NCI-H526 treated with DMSO at 0.1 percent for 48 hours (cell line): ENCODE measurements at places on chromosomes 13 and 19.

- DNase-seq: no peak
Observed at GRCh38 chr19:45764945-45765701, 3.9 kb downstream of the SIX5 start.

- DNase-seq: no peak
Observed at GRCh38 chr13:102708211-102708610, 13.4 kb upstream of the METTL21C start.

DNA sequence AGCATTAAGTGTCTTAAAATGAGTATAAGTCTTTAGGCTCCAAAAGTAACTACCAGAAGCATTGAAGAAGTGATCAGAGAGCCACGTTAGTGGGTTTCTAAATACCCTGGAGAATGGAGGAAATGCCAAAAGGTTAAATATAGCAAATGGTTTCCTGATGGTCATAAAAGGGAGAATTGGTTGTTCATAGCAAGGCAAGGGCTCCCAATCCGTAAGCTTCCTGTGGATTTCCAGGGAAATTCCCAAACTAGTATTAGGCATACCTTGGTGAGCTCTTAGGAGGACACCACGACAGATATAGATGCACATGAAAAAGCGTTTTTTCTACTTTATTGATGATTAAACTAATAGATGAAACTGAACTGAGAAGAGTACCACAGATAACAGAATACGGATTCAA is 410.9 kb downstream of the FOXO1 start:
- DNase-seq: no peak

GRCh38 chr19:643736-644135 is 4.1 kb downstream of the FGF22 start:
- DNase-seq: no peak

- peak; percentile 4 for DNase-seq
Observed at GRCh38 chr19:39246951-39247669, 1.5 kb downstream of the IFNL4 start.

- DNase-seq: peak; percentile 89
Observed at GRCh38 chr13:46621792-46622629, 69.0 kb downstream of the LRCH1 start.

DNA sequence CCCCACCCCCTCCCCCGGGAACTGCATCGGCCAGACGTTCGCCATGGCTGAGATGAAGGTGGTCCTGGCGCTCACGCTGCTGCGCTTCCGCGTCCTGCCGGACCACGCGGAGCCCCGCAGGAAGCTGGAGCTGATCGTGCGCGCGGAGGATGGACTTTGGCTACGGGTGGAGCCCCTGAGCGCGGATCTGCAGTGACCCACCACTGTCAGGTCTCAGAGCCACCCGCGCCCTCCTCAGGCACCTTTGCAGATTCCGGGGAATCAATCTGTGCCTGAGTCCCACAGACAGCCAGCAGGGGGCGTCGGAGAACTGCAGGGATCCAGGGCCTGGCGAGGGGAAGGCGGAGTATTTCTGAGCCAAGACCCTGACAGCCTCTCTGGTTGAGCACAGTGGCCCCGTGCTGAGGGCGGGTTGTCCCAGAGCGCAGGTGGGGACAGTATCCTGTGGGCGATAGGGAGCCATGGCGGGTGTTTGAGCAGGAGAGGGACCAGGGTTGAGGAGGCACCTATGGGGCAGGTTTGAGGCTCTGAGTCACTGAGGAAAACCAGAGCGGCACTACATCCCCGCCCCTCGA is 30.4 kb upstream of the CYP4F8 start:
- DNase-seq: peak; percentile 3

DNA sequence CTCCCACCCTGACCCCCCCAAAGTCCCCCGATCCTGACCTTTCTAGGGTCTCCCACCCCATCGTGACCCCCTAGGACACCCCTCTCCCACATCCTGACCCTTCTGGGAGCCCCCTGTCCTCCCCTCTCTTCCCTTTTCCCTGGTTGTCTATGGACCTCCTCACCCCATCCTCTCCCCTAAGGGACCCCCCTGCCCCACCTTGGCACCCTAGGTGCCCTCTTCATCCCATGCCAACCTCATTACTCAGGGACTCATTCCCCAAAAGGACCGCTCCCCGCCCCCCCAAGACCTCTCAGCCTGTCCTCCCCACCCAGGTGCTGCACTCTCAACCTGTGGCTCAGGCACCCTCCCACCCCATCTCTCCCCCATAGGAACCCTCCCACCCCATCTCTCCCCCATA is 2.1 kb downstream of the MAP2K2 start:
- DNase-seq: no peak

- peak; percentile 79 for DNase-seq
Observed at GRCh38 chr19:19540715-19541515, 2.9 kb downstream of the CILP2 start.

- no peak for DNase-seq
Observed at GRCh38 chr19:336067-336614, 8.5 kb downstream of the MIER2 start.

GRCh38 chr19:45632468-45633196 is 6.6 kb downstream of the EML2 start:
- DNase-seq: peak; percentile 20

DNA sequence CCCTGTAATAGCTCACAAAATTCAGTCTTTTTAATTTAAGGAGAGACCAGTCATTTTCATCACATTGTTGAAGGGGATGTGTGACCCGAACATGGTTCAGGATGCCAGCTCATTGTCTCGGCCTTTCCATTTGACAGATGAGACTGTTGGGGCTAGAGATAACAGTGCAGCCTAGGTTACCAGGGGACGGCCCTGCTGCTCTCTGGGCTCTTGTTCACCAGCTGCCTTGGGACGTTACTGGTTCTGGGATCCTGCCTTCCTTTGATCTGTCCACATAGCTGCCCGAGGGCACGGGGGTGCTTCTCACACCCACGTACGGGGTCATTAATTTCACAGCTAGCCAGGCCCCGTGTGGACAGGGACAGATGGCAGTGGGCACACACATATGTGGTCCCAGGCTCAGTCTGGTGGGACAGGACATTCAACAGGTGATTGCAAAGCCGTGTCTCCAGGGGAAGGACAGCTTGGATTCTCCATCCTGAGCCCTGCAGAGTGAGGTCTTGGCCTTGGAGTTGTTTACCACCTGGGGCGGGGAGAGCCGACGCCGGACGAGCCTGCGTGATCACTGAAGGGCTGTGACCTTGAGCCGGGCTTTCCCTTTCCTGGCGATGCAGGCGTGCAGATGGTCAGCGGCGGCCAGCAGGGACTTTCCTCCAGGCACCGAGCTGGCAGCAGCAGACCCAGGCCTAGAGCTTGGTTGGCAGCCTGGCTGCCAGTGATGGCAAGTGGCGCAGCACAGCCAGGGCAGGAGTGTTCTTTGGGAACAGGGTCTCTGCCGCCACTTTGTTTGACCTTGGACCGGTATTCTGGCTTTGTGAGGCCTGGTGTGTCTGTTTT is 26.7 kb upstream of the NPAS1 start:
- no peak for DNase-seq

DNA sequence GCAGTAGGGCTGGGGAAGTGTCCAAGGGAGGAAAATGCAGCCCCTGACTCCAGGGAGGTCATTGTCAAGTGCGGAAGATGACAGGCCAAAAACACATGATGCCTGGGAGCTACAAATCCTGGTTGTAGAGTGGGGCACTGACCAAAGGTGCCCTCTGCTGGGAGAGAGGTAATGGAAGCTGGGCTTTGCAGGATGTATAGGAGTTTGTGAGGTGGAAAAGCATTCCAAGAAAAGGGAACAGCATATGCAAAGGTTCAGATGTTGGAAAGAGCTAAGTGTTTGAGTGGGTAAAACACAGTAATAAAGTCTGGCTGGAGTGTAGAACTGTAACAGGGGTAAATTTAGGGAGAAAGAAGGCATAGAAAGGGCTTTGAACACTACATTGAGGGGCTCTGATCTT is 46.9 kb upstream of the PTPRS start:
- DNase-seq: no peak

- no peak for DNase-seq
Observed at GRCh38 chr19:52673014-52673413, 34.9 kb upstream of the ZNF83 start.

DNA sequence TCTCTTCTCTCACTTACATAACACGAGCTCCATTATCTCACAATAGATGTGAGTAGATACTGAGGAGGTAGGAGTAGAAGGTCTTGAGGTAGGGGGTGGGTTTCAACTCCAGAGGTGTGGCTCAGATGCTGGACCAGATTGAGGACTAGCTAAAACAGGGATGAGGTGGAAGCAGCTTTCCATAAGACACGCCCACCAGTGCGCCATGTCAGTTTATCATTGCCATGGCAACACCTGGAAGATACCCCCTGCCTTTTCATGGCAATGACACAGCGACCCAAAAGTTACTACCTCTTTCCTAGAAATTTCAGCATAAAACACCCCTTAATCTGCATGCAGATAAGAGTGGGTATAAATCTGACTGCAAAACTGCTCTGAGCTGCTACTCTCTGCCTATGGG is 44.1 kb downstream of the KCTD15 start:
- DNase-seq: no peak

DNA sequence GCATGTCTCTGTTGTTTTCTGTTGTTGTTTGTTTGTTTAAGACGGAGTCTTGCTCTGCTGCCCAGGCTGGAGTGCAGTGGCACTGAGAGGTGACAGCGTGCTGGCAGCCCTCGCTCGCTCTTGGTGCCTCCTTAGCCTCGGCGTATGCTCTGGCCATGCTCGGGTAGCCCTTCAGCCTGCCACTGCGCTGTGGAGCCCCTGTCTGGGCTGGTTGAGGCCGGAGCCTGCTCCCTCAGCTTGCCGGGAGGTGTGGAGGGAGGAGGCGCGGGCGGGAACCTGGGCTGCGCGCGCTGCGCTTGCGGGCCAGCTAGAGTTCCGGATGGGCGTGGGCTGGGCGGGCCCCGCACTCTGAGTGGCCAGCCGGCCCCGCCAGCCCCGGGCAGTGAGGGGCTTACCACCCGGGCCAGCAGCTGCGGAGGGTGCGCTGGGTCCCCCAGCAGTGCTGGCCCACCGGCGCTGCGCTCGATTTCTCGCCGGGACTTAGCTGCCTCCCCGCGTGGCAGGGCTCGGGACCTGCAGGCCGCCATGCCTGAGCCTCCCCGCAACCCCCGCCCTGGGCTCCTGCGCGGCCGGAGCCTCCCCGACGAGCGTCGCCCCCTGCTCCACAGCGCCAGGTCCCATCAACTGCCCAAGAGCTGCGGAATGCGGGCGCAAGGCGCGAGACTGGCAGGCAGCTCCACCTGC is 6.6 kb upstream of the ZNF329 start:
- DNase-seq: no peak

- DNase-seq: no peak
Observed at GRCh38 chr13:99350191-99350590, 43.0 kb upstream of the GPR183 start.

- DNase-seq: no peak
Observed at GRCh38 chr13:80717776-80718175, 376.9 kb upstream of the SPRY2 start.

DNA sequence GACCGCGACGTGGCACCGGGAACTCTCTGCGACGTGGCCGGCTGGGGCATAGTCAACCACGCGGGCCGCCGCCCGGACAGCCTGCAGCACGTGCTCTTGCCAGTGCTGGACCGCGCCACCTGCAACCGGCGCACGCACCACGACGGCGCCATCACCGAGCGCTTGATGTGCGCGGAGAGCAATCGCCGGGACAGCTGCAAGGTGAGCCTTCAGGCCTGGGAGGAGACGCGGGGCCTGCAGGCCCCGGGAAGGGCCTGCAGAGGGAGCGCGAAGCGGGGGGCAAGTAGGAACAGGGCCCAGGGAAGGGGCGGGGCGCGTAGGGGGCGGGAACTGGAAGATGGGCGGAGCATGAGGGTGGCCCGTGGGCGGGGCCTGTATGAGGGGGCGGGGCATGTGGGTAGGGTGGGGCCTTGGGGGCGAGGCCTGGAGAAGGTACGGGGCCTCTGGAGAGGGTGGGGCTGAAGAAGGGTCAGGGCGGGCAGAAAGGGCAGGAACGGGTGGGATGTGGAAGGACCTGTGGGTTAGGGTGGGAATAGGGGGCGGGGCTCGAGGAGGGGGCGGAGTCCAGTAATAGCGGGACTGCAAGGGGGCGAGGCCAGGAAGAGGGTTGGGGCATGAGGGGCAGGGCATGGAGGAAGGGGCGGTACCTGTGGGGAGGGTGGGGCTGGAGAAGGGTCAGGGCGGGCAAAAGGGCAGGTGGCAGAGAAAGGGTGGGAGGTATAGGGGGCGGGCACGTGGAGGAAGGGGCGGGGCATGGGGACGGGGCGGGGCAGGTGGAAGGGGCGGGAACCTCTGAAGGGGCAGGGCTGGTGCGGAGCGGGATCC is 2.5 kb downstream of the CFD start:
- DNase-seq: peak; percentile 50

DNA sequence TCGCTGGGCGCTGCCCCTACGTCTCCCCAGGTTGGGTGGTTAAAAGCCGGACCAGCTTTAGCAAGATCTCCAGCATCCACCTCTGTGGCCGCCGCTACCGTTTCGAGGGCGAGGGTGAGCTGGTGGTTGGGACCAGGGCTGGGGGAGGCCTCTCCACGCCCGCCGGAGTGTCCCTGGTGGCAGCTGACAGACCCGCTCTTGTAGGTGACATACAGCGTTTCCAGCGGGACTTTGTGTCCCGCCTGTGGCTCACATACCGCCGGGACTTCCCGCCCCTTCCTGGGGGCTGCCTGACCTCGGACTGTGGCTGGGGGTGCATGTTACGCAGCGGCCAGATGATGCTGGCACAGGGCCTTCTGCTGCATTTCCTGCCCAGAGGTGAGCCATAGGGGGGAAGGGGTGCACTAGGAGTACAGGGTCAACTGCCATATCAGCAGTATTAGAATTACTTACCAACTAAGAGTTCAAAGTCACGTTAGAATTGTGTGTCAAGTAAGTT is 1.1 kb downstream of the ATG4D start:
- DNase-seq: no peak

GRCh38 chr13:47437406-47437805 is 540.6 kb upstream of the HTR2A start:
- DNase-seq: no peak

DNA sequence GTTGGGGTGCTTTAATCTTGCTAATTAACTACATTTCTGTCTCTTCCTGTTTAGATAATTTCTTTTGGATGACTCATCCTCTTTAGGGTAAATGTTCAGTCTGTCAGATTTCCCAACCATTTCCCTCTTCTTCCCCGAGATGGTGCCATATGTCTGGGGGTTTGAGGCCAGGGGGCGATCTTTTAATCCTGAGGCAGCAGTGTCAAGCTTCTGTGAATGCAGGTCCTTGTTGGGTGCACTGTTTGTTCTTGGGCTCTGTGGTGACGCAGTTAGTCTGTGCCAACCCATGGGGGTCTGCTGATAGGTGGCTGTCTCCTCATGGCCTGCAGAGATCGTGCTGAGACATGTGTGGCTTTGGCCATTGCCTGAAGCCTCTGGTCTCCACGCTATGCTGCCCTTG is 420.4 kb downstream of the NDFIP2 start:
- no peak for DNase-seq

GRCh38 chr13:45206340-45206739 is 5.5 kb upstream of the KCTD4 start:
- no peak for DNase-seq
